ENCODE measurements at places on chromosomes 3 and 15. TPM values are rescaled to one million over a fixed set of nuclear protein-coding genes. Genes with fewer than 3 reads are reported as not detected.

DNA sequence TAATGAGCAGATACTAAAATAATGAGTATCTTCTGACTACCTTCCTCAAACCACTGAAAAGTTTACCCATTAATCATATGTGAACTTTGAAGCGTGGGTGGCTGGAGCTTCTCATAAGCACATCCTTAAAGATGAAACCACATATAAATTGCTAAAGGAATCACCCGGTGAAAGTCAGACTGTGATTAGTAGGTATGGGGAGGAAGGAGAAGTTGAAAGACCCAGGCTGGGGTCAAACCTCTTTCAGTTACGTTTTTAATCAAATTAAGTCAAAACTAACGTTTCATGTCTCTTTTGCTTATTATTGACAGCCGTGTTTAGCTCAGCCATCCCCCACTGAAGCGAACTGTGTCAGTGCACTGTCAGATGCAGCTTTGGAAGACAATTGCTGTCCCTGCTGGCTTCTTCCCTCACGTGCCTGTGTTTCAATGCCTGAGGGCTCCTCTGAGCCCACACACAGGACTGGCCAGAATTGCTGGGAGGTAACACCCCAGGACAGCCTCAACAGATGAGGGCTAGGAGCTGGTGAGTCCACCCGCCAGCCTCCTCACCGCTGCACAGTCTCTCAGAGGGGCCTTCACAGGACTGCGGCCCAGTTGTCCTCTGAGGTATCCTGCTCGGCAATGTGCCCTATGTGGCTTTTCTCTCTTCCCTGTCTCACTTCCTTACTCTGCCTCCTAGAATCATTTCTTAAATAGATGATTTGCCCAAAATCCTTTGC is 29.3 kb upstream of the SH3BP5 start:
- peak; percentile 80 for DNase-seq

- peak; percentile 8 for DNase-seq
Observed at GRCh38 chr3:69276884-69277283, 109.0 kb downstream of the FRMD4B start.

- peak; percentile 72 for DNase-seq
Observed at GRCh38 chr3:172244011-172244410, 204.2 kb downstream of the GHSR start.

GRCh38 chr3:136194409-136195257 is 1.5 kb downstream of the MSL2 start:
- DNase-seq = peak; percentile 55

GRCh38 chr3:52852419-52852818 is 17.6 kb upstream of the MUSTN1 start:
- DNase-seq = no peak

SPINT1 gene
- 7.8 TPM for total RNA-seq
